Tibial artery (tissue), 4 donors: ENCODE measurements at places on chromosomes 16 and 17.
A peak's percentile ranks its signal among the peaks of the same experiment; 100 is the strongest.

DNA sequence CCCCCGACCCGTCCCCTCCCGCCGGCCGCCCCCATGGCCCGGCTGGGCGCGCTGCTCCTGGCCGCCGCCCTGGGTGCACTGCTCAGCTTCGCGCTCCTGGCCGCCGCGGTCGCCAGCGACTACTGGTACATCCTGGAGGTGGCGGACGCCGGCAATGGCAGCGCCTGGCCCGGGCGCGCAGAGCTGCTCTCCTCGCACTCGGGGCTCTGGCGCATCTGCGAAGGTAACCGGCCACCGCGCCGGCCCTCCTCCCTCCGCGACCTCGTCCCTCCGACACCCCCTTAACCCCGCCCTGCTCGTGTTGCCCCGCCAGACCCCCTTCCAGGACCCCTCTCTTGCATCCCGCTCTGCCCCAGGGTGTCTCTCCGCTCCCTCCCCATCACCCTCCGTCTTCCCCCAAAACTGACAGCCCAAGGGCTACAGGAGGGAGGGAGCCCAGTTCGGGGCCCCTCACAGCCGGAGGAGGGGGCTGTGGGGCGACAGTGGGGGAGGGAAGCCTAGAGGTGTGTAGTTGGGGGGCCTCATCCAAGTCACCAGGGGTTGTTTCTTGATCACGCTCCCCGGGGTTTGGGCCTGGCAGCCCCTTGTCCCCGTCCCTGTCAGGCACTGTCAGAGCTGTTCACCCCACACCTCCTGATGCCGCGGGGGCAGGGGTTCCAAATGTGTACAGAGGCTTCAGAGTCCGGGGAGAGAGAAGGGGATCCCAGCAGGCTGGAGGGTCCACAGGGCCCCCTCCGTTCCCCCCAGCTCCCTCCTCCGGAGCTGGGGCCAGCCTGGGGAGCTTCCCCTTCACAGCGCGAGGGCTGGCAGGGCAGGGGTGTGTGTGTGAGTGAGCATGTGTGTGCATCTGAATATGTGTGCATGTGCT, 794 bp downstream of the TMEM235 start:
- DNase-seq: no peak

DNA sequence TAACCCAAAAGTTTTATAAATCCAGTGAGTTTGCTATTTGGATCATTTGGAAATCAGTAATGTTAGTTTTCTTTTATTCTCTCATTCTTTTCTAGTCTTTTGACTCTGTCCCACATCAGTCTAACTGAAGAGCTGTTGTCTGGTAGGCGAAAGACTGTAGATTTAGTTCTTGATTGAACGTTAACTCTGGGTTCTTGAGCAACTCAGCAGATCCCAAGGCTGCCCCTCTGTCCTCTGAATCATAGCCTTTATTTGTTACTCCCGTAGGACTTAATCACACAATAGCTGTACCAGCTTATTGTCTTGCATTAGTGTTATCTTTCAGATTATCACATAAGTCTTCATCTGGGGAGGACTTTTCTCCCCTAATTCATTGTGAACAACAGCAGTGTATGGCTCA, 119.3 kb upstream of the TOM1L1 start:
- no peak for DNase-seq

- DNase-seq: no peak
Observed at GRCh38 chr17:37574427-37574826, 34.8 kb downstream of the SYNRG start.

DNA sequence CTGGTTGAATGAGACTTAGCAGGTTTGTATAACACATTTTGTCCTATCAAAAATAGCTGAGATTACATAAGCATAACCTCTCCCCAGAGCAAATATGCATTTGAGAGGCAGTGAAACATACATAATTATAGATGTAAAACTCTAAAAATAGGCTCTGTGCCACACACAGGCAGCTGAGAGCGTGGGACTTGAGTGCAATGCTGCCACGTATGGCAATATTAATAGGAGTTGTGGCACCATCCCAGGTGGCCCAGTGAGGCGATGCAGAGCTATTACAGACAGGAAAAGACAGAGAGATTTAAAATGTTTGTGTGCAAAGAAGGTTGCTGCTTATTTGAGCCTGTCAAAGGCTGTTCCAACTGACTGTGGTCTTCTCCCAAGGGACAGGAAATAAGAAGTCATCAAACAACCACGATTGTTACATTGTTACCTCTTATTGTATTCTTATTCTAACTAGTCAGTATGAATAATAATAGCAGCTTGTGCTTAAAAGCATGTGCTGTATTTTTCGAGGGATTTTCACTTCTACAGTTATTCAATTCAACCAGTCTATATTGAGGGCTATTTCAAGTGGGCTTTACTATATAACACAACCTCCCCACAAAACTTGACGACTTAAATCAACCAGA, 116.5 kb downstream of the SALL1 start:
- no peak for DNase-seq

DNA sequence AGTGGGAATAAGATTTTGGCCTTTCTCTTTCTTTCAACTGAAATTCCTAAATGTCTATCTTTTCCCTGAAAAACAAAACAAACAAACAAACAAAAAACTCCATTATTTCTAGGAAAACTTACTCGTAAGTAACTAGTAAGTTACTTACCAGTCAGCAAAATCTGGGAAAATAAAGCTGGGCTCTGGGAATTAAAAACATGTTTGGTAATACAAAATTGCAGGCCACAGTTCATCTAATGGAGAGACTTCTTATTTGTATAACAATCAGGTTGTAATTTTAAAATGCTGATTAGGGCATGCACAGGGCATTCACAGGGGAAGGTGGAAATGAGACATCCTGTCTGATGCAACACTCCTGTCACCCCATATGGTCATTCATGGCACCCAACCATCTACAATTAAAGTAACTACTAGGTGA, 3.8 kb upstream of the WIPI1 start:
- DNase-seq: no peak

DNA sequence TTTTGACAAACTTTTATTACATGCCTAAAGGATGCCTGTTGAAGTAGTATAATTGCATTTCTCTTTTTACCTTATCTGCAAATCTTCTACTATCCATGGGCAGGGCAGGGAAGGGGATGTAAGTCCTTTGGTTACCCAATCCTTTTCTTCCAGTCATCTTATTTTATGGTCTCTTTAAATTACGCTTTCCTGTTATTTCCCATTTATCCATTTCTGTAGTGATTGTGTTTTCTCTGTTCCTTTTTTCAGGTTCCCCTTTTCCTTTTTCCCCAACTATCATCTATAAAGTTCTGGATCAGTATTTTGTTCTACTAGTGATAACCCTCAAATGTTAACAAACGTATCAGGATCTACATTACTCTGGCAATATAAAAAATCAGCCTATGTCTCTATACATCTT, 3.3 kb upstream of the ABCA9 start:
- no peak for DNase-seq

DNA sequence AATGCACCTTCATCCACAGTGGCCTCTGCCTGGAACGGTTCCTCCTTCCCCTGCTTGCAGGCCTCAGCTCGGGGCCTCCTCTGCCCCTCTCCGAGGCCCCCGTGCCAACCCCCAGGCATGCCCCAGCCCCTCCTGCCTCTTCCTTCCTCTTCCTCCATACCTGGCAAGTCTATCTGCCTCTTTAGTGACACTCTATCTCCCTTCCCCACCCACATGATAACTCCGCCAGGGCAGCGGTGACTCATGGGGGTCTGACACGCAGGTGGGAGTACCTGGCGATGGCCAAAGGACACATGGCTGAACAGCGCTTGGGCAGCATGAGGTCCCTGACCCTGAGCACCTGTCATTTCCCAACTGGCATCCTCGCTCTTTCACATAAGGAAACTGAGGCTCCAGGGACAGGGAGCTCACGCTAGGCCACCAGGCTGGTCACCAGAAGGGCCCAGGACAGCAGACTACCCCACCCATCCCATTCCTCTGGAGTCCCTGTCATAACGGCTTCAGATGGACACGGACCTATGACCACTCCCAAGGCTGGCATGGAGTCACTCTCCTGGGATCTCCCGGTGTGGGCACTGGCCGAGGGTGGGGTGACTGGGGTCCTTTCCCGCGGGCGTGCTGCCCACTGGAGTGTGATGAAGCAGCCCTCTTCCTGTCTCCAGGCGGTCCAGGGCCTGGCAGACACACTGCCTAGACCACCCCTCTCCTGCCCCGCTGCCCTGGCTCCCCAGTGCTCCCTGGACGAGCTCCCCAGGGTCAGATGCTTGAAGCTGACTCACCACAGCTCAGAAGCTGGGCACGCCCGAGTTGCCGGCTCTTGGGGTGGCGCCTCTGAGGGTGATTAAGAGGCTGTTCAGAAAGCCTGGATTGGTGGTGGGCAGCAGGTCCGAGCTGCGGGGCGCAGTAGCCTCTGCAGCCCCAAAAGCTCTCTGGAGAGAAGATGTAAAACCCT, 100.6 kb downstream of the ENGASE start:
- DNase-seq: no peak

- peak; percentile 70 for DNase-seq
Observed at GRCh38 chr16:65122724-65123395, 997 bp upstream of the CDH11 start.

GRCh38 chr17:78993241-78993956, 13.7 kb upstream of the LGALS3BP start:
- DNase-seq: peak; percentile 71

GRCh38 chr16:70740174-70740913, 54.5 kb upstream of the MTSS2 start:
- DNase-seq: no peak

DNA sequence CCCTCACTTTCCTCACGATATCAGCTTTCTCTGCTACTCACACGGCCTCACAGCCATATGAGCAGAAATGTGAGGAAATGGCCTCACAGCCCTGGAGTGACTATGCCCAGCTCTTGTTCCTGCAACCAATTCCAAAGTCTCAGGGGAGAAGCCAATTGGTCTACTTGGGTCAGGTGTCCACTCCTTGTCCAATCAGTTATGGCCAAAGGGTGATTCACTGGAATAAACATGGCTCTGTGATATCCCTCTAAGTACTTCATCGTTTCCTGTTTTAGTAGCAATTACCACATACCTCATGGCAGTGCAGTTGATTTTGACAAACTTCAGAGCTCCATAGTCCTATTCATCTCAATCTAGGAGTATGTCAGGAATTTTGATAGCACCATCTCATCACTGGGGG, 195.4 kb downstream of the KATNIP start:
- DNase-seq: no peak

- no peak for DNase-seq
Observed at GRCh38 chr16:65655802-65656201, 533.9 kb upstream of the CDH11 start.

DNA sequence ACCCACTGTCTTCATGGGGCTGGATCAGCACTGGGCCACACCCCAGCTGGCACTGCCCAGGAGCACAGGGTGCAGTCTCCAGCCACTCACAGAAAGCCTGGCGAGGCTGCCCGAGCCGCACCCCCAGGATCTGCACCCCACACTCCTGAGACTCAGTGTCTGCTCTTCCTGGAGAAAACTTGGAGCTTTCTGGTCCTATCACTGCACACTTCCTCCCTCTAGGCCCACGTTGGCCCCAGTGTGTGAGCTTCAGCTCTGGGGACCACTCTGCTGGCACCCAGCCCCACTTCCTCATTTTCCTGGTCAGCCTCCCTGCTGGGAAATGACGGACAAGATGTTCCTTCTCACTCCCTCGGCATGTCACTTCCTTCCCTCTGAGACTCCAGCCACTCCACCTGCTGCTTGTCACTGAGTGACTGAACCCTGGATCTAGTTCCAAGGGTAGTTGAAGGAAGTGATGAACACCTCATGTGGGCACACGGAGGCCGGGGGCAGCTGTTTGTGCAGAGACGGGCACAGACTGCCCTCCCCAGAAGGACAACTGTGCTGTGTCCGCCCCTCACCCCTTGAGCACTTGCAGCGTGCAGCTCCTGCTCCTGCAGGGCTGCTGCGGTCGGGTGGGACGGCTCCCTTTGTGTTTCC, 29.0 kb downstream of the ZC3H18 start:
- DNase-seq: peak; percentile 82

- no peak for DNase-seq
Observed at GRCh38 chr17:50934672-50935220, 68.6 kb upstream of the TOB1 start.

DNA sequence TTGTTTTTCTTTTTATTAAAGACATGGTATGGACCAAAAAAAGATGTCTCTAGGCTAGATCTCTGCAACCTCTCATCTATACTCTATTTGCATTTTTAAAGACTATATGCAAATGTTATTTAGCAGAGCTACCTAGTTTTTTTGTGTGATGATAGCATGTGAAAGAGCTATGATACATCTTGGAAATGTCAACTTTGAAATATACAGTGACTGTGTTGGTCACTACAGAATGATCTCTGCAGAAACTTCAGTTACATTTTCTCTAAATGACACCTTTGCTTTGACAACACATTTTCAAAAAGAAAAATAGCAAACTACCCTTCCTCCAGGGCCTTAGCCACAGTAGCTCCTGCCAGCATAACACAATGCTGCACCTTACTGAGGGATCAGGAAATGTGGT, 86.6 kb downstream of the PRKCB start:
- DNase-seq: no peak

DNA sequence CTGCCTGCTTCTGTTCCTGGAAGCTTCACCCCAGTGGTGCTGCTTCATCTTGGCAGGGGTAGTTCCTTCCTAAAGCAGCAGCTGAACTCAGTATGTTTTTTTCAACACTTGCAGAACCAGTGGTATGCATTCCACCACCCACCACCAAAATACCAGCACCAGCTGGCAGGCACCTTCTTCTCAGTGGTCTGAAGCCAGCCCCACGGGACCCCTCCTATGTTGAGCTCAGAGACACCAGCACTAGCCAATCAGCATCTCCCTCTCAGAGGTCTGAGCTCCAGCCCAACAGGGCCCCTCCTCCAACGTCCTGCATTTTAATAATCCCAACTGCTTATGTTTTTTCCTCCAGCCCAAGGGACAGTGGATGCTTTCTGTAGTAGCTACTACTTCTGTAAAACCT, 299.6 kb upstream of the CCL2 start:
- no peak for DNase-seq

GRCh38 chr17:48878920-48879898, 13.4 kb upstream of the ATP5MC1 start:
- peak; percentile 39 for DNase-seq

GRCh38 chr16:75792771-75793492, 66.6 kb upstream of the CPHXL start:
- DNase-seq: no peak

DNA sequence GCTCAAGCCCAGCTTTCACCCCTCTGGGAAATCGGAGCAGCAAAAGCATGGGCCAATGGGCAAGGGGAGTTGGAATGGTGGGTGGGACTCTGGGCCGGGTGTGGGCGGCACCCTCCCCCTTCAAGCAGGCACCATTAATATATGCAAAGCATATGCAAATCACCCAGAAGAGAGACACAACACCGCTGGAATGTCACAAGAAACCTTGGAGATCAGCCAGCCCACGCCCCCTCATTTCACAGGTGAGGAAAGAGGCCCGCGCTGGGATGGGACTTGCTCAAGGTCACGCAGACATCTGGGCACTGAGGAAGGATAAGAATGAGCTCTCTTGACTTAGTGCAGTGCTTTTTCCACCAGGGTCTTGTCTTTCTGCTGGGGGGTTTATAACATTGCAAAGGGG, 4.8 kb downstream of the SRCIN1 start:
- no peak for DNase-seq

DNA sequence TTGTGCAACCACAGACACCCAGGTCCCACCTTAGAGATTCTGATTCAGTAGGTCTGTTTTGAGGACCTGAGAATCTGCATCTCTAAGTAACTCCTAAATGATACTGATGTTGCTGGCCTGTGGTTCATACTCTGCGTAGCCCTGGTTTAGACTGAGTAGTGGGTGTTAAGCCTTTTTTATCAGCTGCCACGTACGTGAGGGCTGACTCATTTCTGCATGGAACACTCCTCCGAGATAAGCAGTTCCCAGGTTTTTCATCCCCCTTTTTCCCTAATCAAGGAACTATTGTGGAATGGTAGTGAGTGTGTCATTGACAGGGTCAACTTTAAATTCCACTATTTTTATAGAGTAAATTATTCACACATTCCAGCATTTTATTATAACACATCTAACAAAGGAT, 26.1 kb downstream of the CDRT4 start:
- DNase-seq: peak; percentile 3
